ENCODE measurements at places on chromosomes 4 and X.

- no peak for DNase-seq
Observed at GRCh38 chrX:93594780-93595179, 78.6 kb downstream of the NAP1L3 start.

GRCh38 chr4:127698789-127699200 is 31.4 kb upstream of the SLC25A31 start:
- DNase-seq, result no peak

- DNase-seq, result no peak
Observed at GRCh38 chrX:54921427-54922021, 900 bp downstream of the TRO start.

- DNase-seq, result no peak
Observed at GRCh38 chr4:144090744-144091143, 49.8 kb downstream of the GYPA start.

GRCh38 chr4:118682928-118683327 is 2.3 kb upstream of the METTL14 start:
- no peak for DNase-seq

- DNase-seq, result no peak
Observed at GRCh38 chr4:86587381-86588140, 6.6 kb upstream of the PTPN13 start.

- DNase-seq, result no peak
Observed at GRCh38 chr4:101104312-101105052, 242.8 kb downstream of the PPP3CA start.

- no peak for DNase-seq
Observed at GRCh38 chr4:116668190-116668589, 417.2 kb downstream of the TRAM1L1 start.

DNA sequence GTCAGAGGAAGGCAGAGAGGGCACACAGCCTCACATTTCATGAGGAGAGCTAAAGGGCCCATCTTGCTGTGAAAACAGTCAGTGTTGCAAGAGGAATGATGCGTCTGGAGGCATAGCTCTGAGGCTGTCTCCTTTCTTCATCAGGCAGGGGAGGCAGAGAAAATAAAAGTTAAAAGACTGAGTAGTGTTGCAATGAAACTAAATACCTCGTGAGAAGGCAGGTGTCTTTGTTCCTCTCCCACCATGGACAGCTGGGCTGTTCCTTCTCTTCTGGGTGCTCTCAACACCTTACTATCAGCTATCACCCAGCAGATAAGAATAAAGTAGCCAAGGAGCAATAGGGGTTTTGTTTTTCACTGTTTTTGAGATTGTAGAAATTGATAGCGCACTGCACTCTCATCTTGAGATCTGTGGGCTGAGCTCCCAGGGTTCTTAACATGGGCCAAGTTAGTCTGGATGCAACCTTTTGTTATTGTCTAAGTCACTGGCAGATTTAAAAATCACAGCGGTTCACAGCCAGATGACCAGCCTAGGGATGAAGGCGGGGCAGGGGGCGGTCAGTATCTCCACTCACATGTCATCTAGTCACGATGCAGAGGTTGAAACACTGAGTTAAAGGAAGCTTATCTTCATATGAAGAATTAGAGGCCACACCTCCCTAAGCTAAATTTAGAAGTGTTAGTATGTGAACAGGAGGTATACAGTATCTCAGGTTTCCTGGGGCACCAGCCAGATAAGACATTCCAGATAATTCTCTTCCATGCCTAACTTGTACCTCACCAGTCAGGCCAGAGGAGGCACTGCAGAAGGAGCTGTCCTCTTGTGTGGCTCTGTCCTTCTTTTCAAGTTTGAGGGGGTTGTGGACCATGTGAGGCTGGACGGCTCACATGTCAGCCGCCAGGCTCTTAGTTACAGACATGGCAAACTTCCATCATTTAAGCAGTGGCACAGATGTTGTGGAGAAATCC is 36.9 kb downstream of the PARM1 start:
- DNase-seq, result no peak

GRCh38 chrX:29587107-29587506 is 628.3 kb upstream of the MAGEB2 start:
- no peak for DNase-seq

DNA sequence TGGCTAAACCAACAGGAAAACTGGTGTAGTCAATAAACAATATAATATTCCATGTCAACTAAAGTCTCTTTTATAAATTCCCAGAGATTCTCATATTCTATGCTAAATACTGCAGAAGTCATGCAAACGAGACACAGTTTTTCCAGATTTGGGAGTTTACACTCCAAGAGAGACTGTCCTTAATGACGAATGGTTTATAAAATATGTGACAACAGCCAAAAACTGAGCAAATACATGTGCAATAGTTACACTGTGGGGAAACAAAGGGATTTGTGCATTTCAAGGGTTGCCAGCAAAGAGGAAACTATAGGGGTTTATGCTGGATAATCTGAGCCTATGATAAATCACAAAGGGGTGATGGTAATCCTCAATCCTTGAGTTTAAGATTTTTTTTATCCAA is 75.7 kb downstream of the GPC4 start:
- no peak for DNase-seq

DNA sequence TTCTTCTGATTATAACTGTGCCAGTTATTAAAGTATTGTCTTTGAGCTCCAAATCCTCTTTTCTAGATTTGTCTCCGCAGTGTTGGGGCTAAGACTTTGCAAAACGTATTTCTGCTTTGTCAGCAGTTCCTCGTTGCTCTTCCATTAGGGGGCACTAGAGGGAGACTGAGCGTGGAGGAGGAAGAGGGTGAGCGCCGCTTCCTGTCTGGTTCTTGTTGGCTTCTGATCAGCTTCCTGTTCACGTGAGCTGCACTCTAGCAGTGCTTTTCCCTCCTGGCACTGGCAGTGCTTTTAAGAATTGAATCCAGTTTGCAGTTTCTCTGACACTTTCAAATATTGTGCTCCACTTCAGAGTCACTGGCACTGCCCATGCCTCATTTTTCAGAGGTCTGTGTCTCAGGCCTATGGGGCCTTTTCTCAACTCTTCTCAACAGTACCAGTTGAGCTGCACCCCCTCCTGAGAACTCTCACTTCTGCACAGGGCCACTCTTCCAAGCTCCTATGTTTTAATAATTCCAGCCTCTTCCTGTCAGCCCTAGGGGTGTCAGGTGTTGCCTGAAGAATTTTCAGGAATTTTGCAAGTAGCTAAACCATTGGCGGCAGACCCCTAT is 54.4 kb upstream of the LCORL start:
- no peak for DNase-seq
